ENCODE measurements at places on chromosomes 5 and 9.

DNA sequence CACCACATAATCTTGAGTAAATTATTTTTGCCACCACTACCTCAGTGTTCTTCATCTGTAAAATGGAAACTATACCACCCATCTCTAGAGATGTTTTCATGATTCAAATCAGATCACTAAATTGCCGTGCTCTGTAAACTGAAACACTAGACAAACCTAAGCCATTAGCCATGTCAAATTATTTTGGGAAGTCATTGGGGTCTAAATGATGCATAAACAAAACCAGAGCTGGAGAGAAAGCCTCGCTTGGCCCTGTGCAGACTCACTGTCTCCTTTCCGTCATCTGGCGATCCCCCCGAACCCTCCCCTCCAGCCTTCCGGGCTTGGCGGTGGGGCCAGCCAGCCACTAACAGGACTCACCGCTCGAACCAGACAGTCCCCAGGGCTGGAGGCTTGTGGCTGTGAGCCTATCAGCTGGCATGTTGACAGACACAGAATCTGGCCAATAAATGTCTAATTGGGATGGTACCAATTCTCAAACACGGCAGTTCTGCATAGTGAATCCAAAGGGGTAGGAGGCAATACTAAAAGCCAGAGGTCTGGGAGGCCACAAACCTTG lies 256.5 kb downstream of the SEC61B start:
- no peak for DNase-seq

DNA sequence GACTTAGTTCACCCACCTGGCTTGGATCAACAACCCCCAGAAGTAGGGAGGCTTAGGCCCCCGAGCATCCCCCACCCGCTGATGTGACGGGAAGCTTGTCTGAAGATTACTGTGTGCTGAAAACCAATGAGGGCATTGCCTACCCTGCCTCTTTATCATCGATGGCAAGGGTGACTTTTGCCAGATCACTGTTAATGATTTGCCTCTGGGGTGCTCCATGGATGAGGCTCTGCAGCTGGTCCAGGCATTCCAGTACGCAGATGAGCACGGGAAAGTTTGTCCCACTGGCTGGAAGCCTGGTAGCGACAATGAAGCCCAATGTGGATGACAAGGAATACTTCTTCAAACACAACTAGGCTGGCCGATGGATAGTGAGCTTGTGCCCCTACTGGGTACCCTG lies 22.0 kb downstream of the RUFY1 start:
- DNase-seq: no peak

DNA sequence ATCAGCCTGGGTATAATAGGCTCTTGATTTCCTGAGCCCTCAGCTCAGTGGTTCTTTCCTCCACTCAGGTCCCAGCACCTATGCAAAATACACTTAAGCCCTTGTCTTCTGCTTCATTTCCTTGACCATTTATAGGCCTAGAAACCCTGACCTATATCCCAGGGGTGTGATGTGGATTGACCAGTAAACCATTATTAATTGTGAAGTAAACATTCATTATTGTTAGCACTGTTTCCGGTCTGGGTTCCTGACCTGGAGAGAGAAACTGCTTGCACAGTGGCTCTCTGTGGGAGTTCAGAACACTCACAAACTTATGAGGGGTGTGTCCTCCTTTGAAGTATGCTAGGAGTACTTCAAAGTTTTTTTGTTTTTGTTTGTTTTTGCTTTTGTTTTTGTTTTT lies 19.6 kb upstream of the TOMM5 start:
- no peak for DNase-seq

- no peak for DNase-seq
Measured at GRCh38 chr9:129104051-129104450, 6.5 kb downstream of the CRAT start.

DNA sequence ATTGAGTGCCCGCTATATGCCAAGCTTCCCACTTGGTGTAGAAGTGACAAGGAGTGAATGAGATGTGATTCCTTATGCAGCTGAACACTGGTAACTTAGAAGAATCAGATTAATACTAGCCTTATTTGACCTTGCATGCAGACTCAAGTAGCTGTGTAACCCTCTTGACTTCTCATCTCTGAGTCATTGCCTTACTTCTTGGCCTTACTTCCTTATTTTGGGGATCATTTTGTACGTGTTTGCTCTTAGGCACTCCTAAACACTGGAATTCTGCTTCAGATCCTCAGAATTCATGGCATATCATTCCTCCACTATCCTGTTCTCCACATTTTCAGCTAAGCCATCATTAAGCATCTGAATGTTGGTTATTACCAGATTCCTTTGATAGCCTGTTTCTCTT lies 948.9 kb upstream of the ARRDC3 start:
- DNase-seq: no peak

DNA sequence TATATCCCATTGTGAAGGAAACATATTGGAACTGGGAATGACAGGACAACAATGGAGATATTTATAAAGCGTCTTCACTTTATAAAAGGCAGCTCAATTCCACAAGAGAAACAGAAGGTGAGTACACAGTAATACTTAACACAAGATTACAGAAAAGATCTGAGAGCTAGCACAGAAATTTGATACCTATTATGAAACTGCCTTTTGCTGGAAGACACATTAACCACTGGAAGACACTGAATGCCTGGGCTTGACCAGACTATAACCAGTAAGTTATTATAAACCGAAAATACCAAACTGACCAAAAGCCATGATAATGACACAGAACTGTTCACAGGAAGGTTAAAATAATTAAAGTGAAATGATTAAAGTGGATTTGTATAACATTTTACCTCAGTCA lies 195.4 kb downstream of the NR2F1-AS1 start:
- DNase-seq: no peak

DNA sequence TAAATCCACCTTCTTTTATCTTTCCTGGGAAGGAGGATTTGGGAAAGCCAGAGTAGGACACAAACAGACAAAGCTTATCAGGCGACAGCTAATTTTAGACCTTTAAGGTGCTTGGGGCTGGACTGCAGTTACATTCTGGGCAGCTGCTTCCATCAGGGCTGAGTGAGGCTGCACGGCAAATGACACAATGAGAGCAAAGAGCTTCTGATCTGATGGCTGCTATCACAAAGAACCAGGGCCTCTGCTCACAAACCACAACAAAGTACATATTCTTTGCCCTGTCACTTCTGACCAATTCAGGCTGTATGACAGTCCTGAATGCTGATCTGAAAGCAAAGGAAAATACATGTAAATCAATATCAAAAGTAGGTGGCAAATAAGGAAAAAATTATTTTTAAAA lies 93.1 kb downstream of the MRPS27 start:
- no peak for DNase-seq

DNA sequence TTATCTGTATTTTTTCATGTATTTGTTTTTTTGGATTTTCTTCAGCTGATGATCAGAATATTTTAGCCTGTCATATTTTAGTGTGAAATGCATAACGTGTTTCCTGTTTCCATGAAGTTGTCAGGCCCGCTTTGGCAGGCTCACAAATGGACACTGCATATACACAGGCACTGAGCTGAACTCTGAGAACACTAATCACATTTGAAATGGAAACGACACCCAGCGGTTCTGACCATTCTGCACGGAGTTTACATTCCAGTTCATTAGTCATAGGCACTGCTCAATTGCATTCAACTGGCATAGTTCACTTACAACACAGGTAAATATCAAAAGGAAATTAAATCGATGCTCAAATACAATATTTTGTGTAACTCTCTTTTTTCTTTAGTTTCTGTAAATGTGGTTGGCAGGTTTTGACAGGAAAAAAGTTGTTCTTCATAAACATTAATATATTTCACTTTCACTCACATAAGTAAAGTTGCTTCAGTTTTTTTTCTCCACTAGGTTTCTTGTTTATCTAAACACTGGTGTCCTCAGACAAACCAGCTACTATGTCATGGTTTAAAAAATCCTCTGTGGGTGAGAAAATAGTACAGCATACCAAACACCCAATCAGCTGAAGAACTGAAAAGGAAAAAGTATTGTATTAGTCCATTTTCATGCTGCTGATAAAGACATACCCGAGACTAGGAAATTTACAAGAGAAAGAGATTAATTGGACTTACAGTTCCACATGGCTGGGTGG lies 559.0 kb upstream of the DAP start:
- DNase-seq: no peak

GRCh38 chr9:112570671-112571167 lies 84.1 kb downstream of the KIAA1958 start:
- DNase-seq: no peak

- DNase-seq: no peak
Measured at GRCh38 chr5:158514319-158514985, 585.3 kb downstream of the EBF1 start.

- DNase-seq: no peak
Measured at GRCh38 chr9:91486699-91487497, 63.3 kb upstream of the NFIL3 start.

DNA sequence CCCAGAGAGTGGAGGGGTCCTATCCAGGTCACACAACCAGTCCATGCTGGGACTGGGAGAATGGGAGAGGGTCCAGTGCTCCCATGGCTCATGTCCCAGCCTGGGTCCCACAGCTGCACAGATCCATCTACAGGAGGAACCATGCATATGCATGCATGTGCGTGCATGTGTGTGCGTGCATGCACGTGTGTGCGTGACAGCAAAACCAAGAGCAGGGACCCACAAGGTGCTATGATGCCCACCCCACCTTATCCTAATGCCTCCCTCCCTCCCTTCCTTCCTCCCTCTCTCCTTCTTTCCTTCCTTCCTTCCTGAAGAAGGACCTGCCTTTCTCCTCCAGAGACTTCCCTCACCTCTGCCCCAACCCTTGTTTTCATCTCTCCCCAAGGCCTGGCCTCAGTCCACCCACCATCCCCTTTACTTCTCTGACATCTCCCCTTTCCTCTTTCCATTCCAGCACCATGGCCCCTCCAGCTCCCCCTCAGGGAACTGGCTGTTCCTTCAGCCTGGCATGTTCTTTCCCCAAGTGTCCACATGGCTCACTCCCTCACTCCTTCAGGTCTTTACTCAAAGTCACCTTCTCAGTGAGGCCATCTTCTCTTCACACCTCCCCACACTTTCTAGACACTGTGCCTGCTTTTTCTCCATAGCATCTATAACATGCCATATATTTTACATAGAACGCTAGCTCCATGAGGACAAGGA lies 21.8 kb downstream of the AQP7 start:
- no peak for DNase-seq

DNA sequence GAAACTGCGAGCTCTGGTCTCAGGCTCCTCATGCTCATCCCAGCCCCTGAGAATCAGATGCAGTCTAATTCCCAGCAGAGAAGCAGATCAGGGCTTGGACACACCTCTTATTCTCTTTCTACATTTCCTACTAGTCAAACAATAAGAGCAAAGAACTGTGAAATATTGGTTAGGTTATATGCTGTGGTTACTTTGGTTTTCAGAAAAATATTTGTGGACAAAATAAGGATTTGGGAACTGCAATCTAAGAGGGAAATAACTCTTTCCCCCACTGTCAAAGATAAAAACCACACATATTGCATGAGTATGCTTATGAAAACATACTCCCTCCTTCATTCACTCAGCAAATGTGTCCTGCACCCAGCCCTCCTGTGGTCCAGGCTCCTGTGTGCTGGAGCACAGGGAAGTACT lies 164.5 kb upstream of the S1PR3 start:
- DNase-seq: no peak

- DNase-seq: no peak
Measured at GRCh38 chr9:7376833-7377232, 422.7 kb downstream of the DMAC1 start.

DNA sequence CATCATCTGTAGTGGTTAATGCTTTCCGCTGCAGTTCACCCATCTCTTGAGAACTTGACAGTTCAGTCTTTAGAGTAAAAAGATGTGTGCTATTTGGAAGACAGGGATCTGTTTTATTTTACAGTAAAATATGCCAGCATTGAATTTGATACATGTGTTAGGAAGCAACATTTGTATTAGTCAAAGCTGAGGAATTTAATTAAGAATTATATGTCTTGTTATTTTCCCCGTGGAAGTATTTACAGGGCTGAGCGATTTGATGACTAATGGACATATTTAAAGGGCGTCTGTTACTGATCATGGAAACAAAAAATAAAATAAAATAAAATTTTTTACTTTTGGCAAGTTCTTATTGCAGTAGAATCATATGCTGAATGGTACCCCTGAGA lies 101.3 kb downstream of the PAM start:
- no peak for DNase-seq

DNA sequence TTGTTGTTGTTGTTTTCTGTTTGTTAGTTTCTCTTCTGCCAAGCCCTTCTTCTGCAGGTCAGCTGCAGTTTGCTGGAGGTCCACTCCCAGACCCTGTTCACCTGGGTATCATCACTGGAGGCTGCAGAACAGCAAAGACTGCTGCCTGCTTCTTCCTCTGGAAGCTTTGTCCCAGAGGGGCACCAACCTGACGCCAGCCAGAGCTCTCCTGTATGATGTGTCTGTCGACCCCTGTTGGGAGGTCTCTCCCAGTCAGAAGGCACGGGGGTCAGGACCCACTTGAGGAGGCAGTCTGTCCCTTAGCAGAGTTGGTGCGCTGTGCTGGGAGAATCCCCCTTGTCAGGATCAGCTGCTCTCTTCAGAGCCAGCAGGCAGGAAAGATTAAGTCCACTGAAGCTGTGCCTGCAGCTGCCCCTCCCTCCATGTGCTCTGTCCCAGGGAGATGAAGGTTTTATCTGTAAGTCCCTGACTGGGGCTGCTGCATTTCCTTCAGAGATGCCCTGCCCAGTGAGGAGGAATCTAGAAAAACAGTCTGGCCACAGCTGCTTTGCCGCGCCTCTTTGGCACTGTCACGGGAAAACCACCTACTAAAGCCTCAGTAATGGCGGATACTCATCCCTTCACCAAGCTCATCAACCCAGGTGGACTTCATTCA lies 299.2 kb downstream of the EDIL3 start:
- DNase-seq: no peak

DNA sequence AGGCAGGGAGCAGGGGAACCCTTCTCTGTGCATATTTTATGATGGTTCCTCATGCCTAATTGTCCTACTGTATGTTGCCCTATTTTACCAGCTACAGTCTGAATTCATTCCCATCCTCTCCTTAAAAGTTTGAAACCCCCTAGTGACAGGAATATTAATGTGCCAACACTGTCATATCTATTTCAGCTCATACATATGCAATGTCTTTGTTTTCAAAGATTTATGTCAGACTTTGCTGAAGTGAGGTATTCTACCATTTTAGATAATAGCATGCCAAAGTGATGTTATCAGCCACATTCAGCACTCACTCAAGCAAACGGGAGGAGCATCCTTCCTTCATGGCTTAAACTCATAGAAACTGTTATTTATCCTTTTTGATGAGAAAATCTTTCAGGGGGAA lies 696.5 kb downstream of the NR2F1-AS1 start:
- no peak for DNase-seq

Measured in NCI-H1105 (cell line).